Activated T-helper 2 cell treated with anti-CD3 and anti-CD28 coated beads, Interferon-gamma antibody, Interleukin-2, Interleukin-4, amounts not matched to agents 10 μg/mL and 5 μg/mL and 100 μg/mL, durations not matched to agents 14 hours and 24 hours and 36 hours (primary cell): ENCODE measurements at places on chromosomes 3 and 15.

- no peak for DNase-seq
These were observed 122.6 kb downstream of the OSBPL10 start for GRCh38 chr3:31858439-31858838.

- no peak for DNase-seq
These were observed 277.5 kb downstream of the PDCD6IP start for GRCh38 chr3:34075975-34076374.

DNA sequence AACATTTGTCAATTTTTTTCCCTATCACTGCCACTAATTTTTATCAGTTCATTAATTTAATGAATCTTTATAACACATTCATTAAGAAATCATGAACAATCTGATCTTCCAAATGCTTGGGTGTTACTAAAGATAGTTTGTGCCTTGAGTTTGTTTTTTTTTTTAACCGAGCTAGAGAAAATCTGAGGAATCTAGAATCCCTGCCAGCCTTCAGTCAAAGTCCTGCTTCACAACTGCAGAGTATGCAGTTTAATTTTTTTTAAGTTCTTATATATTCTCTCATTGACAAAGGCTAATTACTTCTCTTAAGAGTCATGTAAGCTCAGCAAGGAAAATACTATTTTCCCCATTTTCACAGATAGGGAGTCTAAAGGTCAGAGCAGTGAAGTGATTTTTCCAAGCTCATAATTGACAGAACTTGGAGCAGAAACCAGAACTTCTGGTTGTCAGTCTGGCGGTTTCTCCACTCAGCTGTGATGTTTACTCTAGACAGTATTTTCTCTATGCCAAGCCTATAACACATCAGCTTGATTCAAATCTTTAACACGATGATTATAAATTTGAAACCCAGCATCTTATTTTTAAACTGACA is 55.7 kb downstream of the TNIK start:
- no peak for DNase-seq

DNA sequence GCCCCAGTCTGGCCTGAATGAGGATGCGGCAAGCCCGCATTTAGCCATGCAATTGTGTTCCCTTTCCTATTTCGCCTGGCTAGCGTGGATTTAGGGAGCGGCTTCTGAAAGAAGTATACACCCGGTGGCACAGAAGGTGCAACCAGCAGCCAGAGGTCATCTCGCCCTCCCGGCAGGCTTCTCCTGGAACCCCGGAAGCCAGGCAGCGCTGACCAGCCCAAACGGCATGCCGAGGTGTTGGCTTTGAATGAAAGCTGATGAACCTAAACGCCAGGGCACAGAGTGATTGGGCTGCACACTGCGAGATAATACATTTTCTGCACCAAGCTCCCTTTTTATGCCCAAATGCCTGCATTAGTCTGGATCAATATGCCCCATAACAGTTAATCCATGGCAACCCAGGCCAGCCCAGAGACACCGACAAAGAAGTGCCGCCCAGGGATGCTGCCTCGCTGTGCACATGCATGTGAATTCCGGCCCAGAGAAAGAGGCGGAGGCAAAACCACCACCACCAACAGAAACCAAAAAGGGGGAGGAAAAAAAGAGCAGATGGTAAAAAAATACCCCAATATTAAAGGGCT is 1.4 kb downstream of the SRGAP3 start:
- no peak for DNase-seq

GRCh38 chr3:34439796-34440195 is 641.4 kb downstream of the PDCD6IP start:
- no peak for DNase-seq

DNA sequence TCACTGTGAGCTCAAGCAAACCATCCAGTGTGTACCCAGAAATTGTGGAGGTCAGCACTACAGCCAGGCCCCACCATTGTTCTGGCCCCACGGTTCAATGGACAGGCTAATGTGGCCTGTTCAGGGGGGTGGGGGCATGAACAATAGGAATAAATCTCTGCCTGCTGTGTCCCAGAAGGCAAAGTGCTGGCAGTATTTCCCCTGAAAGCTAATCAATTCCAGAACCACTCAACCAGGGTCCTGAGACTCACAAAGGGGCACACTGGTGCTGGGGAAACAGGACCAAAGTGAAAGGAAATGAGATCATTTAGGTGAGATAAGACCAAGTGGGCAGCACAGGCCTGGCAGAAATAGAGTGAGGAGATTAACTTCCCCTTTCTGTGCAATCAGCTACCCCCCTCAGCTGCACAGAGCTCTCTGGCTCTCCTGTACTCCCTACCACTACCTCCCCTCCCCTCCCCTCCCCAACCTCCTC is 11.5 kb downstream of the CRYGS start:
- no peak for DNase-seq

- DNase-seq = no peak
These were observed 295.9 kb upstream of the UBE2E2 start for GRCh38 chr3:22907161-22907780.

DNA sequence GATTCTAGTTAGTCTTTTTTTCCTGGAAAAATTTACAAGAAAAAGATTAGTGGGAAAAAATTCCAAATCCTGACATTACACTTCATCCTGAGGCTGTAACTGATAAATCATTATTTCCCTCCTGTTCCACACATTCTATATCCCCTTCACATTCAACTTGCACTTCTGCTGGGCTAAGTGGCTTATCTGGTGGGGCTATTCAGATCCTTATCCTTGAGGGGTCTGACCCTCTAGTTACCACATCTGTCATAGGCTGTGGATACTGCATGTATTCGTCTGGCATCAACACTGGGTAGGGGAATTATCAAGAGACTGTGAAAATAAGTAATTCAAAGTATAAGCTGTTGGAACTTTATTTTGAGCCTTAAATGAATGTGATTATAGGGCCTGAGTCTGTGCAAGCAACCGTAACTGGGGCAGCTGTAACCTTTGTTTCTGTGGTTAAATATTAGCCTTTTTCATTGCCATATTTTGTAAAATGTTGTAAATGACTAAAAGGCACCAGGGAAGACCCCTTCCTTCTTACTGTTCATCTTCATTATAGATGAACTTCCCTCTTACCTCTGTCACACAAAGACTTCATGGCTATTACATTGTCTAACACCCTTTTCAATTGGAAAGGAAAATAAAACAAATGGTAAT is 28.0 kb upstream of the TEX9 start:
- DNase-seq = no peak

- DNase-seq = no peak
These were observed 46.5 kb upstream of the MITF start for GRCh38 chr3:69692761-69693160.

GRCh38 chr3:9935966-9936510 is 2.4 kb downstream of the CRELD1 start:
- DNase-seq = no peak

DNA sequence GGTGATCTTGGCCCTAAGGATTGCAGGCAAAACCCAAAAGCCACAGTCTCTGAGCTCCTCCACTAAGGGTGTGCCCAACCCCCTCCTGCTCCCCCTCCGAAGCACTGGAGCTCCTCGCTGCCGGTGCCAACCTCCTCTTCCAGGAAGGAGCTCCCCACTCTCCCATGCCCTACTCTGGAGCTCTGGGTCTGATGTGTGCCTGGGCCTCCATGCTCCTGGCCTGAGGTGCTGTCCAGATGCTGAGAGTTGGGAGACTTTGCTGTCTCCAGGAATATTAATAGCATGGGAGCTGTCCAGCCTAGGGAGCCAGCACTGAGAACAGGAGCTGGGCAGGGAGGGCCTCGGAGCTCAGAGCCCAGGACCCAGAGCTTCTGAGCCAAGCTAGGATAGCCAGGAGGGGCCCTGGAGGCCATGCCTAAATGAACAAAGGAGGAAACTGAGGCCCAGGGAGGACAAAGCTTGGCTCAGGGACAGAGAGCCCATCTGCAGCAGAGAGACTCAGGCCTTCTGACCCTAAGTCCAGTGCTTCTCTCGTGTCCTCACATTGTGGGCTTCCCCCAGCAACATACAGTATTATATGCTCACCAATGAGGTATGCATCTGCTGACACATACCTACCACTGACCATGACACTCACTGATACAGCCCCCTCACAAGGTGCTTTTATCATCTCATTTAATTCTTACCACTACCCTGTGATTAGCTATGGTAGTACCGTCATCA is 36.9 kb upstream of the HERC1 start:
- DNase-seq = no peak

DNA sequence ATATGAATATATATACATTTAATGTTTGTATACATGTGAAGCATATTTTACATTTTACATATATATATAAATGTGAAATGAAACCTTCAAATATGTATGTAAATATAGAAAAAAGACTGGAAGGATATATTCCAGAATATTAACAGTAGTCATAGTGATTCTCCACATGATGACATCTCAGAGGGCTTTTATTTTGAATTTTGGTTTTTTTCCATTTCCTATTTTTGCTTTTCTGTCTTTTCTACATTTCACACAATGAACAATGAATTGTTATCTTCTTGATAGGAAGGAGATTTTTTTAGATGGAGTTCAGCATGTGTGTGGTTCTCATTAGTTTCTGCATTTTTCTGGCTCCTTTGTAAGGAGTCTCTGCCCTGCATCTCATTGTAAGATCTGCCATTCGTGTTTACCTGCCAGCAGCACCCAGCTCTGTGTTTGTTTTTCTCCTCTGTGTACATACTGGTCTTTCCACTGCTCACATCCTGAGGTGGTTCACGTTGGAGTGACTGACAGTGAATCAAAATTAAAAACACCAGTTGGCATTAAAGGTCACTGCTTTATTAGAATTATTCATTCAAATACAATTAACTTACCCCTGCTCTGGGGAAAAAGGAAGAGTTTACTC is 425.3 kb upstream of the MDFIC2 start:
- no peak for DNase-seq

DNA sequence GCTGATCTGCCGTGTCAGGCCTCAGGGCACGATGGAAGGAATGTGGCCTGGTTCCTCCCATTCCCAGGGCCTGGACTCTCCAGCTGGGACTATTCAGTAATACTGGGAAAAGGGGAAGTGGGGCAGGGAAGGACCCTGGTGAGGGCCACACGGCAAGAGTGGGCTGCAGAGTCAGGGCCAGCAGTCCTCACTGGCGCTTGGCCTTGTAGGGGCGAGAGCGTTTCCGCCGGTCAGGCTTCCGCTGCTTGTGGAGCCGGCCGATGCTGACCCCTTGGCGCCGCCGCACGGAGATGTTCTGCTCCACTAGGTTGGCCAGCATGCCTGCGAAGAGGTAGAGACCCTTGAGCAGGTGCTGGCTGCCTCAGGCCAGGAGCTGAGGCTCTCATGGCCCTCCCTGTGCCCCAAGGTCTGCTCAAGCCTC is 42.8 kb downstream of the SEMA3G start:
- DNase-seq = no peak

DNA sequence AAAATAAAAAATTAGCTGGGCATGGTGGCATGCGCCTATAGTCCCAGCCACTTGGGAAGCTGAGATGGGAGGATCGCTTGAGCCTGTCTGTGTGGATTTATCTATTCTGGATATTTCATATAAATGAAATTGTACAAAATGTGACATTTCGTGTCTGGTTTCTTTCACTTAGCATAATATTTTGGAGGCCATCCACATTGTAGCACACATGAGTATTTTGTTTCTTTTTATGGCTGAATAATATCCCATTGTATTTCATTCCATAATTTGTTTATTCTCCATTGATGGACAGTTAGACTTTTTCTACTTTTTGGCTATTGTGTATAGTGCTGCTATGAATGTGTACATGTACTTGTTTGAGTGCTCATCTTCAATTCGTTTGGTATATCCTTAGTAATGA is 52.9 kb upstream of the DYNC1LI1 start:
- DNase-seq = no peak

DNA sequence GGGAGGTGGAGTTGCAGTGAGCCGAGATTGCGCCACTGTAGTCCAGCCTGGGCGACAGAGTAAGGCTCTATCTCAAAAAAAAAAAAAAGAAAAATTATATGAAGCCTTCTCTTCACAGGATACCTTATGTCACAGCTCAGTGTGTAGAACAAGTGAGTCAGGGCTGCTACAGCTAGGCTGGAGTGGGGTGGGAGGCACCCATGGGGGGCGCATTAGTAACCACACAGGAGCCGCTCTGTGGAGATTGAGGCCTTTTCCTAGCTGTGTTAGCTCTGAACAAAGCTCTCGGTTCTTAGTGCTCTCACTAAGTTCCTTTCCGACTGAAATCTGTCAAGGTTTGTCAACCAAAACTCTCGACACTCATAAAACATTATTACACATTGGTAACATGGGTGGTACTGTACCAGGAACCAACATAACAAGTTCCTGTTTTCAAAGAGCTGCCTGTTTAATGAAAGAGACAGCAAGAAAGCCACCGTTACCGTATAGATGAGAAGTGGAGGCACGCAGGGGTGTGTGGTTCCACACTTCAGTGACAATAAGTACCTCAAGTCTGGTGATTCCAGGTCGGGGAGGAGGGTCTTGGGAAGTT is 4.5 kb downstream of the LRRC31 start:
- no peak for DNase-seq

DNA sequence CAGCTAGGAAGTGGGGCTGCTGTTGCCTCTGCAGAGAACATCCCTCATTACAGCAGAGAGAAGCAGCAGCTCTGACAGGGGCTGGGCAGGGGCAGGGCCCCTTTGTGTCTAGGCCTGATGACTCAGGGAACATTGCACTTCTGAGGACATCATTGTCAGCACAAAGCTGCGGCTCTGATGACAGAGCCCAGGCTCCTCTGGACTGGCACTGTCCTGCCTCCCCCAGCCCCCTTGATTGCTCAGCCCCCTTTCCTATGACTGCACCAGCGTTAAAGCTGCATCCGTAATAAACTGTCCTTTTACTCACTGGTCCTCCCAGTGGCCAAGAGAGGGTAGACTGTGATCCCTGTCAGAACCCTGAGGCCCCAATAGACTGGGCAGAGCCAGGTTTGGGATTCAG is 18.3 kb downstream of the TRH start:
- DNase-seq = no peak

DNA sequence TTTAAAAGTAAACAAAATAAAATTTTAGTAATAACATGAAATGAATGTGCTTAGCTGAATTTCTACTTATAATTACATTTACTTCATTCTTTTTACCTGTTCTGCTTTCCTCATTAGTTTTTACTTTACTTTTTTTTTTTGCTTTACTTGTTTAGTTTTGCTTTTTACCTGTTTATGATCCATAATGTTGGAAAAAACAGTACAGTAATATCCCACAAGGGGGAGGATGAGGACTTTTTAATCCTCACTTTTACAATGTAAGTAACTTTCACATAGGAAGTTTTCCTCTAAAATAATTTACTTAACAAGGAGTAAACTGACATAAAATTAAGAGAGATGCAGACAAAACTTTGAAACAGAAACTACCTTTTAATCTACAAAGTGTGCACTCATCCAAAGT is 268.7 kb downstream of the TBC1D5 start:
- no peak for DNase-seq

DNA sequence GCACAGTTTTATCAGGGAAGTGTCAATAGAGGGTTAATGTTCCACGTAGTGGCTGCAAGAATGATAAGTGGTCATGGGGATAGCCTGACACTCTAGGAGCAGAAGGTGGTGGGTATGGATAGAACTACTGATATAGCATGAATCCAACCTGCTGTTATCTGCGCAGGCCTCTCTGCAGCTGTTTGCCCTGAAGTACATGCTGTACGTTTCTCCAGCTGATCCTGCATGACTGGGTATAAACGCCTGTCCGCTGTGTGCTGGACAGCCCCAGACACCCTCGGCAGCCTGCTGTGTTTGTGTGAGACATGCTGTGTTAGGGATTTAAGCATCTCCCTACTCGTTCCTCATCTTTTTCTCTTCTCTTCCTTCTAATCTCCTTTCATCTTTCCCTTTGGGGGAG is 87.1 kb downstream of the LPP start:
- DNase-seq = no peak
